Activated T-cell treated with anti-CD3 and anti-CD28 coated beads for 48 hours (primary cell): ENCODE measurements at places on chromosomes 6 and 20.

GRCh38 chr6:6915219-6915618 lies 192.5 kb upstream of the RREB1 start:
- no peak for DNase-seq

DNA sequence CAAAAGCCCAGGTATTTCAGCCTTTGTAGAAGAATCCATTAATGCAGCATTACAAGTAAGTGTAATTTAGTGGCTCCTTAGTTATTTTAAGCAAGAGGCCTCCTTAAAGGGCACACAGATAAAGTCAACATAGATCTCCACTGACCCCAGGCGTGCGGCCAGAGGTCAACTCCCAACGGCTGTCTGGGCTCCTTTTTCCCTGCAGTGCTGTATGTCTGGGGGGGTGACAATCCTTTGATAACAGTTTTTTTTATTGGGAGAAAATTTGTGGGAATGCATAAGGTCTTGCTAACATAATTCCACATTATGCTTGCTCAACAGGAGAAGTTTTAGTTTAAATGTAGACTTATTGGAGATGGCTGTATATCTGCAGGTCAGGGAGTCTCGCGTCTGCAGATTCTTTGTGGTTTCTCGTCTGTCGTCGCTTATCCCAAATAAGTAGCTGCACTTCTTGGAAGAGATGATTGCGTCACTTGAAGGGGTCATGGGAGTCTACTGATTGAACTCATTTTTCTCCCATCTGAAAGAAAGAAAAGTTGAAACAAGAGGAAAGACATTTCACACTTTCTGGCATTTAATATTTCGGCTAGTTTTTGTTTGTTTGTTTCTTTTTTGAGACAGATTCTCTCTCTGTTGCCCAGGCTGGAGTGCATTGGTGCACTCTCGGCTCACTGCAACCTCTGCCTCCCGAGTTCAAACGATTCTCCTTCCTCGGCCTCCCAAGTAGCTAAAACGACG lies 151.7 kb upstream of the AKAP12 start:
- DNase-seq, result no peak

DNA sequence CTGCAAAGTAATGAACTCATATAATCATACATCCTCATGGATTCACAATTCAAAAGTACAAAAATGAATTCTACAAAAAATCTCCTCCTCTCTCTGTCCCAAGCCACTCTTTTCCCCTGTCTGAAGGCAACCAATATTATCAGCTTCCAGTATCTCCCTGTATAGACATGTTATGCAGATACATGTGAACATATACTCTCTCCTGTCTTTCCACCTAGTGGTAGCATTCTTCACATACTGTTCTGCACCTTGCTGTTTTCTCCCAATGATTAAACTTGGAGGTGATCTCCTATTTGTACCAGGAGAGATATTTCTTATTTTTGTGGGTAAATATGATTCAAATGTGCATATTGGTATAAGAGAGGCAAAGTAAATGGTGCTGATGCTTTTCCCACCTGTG lies 416.4 kb downstream of the EPM2A start:
- DNase-seq, result no peak

DNA sequence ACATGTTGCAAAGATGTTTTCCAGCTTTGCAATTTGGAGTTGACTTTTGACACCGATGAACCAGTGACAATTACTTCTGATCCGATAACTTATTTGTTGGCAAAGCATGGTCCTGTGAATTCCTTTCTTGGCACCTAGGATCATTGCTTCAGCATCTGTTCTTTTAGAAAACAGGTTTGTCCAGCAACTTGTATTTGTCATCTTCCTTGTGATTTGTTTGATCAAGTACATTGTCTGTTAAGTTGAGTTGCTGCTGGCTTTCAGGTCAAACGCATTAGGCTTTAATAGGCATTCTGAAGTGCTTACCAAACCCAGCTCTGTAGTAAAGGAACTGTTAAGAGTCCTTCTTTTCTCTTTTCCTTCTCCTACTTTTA lies 192.4 kb upstream of the ZNF217 start:
- DNase-seq, result no peak

DNA sequence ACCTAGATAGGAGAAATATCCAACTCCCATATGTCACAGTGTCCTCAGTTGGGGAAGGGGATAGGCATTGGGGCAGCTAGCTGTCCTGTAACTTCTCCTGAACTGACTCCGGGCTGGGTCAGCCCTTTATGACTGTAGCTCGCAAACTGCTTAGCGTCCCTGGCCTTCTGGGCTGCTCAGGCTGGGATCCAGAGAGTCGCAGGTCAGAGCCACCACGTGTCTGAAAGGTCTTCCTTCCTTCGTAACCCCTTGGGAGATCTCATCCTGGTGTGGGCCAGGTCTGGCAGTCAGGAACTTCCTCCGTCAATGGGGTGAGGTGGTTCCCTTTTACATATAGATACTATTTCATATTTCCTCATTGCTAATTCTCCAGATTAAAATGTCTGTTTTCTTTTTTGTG lies 28.8 kb upstream of the HINT3 start:
- DNase-seq, result no peak

DNA sequence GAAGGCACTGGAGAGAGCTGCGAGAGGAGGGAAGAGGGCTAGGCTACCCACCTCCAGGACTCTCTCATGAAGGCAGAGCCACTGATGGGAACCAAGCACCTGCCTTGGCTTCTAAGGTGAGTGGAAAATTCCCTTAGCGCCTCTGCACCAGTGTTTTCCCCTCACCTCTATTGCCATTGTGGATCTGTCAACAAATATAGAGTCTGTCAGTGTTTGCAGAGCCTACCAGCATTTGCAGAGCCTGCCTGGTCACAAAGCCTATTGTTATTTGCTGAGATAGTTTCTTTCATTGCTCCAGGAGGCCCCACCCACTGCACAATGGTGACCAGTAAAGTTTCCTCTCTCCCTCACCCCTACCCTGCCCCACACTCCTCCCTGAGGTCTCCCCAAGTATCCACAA lies 141.9 kb downstream of the MRPL14 start:
- DNase-seq, result no peak

- no peak for DNase-seq
These were observed 222.6 kb downstream of the RNF144B start for GRCh38 chr6:18609715-18610114.

GRCh38 chr20:9241721-9242427 lies 173.0 kb downstream of the PLCB4 start:
- DNase-seq, result no peak

GRCh38 chr20:62214067-62214466 lies 6.0 kb downstream of the HRH3 start:
- no peak for DNase-seq

DNA sequence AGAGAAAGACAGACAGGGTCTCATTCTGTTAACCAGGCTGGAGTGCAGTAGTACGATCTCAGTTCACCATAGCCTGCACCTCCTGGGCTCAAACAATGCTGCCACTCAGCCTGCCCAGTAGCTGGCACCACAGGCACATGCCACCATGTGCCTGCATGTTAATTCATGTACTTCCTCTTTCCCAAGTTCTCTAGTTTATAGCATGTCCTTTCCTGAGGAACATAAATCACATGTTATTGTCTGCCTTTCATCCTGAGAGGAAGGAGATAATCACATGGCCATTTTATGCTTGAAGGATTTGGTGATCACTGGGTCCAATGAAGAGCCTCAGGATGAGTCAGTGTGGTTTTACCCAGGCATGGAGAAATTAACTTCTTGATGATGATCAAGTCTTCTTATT lies 47.9 kb downstream of the COL11A2 start:
- DNase-seq, result no peak

GRCh38 chr6:99590728-99591672 lies 15.6 kb upstream of the PRDM13 start:
- no peak for DNase-seq

GRCh38 chr6:12075067-12075563 lies 63.0 kb downstream of the HIVEP1 start:
- DNase-seq, result no peak

DNA sequence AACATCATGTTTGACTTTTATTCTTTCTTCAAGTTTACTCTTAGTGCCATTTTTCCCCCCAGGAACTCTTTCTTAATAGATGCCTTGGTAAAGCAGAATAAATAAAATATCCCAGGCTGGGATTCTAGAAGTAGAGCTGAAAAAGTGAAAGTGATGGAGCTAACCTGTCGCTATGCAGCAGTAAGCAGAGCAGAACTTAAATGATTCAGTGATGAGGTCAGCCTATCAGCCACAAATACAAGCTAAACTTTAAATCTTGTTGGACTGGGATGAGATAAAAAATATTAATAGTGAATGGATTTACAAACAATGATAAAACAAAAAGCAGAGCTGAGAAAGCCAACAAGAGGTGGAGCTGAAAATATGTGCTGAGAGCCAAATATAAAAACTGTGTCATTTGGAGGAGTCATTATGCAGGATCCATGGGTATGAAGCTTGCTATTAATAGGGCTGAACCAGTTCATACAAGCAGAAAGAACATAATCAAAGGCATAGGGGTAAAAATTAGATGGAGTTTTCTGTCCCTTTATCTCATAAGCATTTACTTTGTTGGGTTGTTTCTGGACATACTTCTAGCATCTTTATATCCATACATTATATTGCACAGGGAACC lies 877.8 kb downstream of the EPHA7 start:
- no peak for DNase-seq

- DNase-seq, result no peak
These were observed 79.6 kb downstream of the DNAH8 start for GRCh38 chr6:38794682-38795081.

DNA sequence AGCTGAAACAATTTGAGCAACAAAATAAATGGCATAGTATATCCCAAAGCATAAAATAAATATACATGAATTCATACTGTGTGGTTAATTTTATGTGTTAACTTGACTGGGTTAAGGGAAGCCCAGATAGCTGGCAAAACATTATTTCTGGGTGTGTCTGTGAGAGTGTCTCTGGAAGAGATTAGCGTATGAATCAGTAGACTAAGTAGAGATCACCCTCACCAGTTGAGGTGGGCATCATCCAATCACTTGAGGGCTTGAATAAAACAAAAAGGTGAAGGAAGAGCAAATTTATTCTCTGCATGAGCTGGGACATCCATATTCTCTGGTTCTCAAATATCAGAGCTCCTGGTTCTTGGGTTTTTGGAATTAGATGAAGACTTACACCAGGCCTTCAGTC lies 17.9 kb downstream of the SLC22A16 start:
- no peak for DNase-seq

DNA sequence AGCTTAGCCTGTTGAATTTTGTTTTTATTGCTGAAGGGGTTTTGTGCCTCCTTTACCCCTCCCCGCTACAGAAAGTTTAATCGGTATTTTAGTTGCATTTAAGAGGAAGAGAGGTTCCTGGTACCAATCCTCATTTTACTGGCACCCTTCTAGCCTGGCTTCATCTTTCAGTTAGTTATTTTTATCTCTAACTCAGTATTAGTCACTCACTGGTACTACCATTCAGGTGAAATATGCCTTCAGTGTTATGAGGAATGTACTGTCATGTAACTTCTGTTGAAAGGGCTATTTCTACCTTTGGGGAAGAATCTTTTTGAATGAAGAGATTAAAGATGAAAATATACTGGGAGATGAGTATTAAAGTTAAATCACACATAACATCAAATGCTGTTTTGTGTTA lies 211.8 kb downstream of the CDKAL1 start:
- DNase-seq, result no peak

- DNase-seq, result no peak
These were observed 174.0 kb upstream of the UST start for GRCh38 chr6:148572676-148573335.

DNA sequence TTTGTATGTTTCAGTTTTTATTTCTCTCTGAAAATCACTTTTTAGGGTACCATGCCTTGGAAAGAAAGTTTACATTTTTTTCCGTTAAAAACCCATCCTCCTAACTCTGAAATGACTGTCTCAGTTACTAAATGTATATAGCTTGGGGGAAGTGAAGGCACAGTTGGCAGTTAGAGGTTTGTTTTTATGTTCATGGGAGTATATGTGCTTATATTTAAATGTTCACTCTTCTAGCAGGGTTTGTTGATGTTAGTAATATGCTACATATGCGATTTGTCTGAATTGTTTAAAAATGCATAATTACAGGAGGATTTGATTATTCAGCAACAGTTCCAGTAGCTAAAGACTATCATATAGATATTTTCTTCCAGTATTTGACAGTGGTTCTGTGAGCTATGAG lies 31.1 kb downstream of the CDKAL1 start:
- DNase-seq, result no peak
